ENCODE measurements at places on chromosomes 16 and 17. TPM values are rescaled to one million over a fixed set of nuclear protein-coding genes. Genes with fewer than 3 reads are reported as not detected.

DNA sequence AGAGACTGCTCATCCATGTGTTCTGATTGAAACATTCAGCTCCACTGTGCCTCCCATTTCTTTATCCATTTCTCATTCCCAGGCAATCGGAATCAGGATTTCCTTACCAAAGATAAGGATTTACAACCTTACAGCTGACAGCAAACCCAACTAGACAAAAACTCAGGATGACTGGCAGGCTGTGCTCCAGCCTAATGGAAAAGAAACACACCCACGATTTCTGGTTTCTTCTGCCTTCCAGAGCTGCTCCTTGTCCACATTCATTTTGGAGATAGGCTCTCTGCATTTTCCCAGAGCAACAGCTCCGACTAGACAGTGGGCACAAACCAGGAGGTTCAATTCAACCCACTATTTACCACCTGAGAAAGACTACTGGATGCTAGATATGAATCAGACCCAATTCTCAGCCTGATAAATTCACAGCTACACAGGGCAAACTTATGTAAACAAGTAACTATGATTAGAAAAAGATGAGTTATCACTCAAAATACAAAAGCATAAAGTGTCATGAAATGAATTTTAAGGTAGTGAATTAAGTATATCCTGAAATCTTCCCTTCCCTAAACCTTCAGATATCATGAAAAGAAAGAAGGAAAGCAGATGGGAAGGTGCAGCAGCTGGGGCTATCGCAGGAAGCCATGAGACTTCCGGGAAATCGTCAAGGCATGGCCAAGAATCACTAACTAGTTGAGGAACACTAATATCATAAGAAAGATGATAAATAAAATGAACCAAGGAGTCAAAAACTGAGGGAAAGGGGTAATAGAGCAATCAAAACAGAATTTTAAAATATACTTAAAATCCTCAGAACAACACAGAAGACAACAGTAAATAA, 44.8 kb upstream of the CLEC18B start:
- no peak for DNase-seq

DNA sequence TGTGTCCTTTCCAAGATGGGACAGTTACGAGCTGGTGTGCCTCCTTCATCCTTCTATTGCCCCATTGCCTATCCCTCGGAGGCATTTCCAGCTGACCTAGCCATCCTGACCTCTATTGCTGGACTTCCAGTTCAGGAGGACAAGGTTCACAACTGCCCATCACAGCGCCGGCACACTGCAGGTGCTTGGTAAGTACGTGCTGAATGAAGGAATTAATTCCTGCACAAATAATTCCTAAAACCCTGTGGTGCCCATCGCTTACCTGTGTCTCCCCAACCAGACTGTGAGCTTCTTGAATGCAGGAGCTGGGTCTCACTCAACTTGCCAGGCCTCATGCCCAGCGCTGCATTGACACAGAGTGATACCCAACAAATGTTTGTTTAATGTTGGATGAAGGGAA, 13.0 kb downstream of the ALOX15B start:
- DNase-seq = no peak

DNA sequence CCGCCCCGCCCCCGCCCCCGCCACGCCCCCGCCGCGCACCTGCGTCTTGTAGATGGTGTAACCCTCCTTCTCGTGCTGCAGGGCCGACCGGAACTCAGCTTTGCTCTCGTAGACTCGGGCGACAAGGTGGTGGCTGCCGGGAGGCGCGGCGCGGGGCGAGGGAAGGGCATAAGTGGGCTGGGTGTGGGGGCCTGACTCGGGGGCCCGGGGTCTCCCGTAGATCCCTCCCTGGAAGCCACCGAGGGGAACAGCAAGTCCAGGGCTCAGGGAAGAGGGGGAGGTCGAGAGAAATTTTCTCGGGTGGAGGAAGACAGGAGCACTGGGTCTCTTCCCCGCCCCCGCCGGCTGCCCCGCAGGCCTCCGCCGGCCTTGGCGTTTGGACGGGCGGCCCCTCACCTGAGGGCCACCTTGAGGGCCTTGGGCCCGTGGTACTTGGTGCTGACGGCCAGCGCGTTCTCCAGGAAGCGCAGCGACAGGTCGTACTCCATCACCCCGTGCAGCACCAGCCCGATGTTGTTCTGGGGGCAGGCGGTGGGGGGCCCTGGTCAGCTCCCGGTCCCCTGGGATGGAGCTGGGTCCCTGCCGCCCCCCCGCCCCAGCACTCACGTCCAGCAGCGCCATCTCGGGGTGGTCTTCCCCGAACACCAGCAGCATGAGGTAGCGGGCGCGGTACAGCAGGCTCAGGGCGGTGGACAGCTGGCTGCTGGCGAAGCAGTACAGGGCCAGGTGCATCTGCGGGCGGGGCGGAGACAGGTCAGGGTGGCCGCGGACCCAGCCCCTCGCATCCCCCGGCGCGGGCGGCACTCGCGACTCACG, 19.4 kb downstream of the CLUH start:
- DNase-seq = no peak

DNA sequence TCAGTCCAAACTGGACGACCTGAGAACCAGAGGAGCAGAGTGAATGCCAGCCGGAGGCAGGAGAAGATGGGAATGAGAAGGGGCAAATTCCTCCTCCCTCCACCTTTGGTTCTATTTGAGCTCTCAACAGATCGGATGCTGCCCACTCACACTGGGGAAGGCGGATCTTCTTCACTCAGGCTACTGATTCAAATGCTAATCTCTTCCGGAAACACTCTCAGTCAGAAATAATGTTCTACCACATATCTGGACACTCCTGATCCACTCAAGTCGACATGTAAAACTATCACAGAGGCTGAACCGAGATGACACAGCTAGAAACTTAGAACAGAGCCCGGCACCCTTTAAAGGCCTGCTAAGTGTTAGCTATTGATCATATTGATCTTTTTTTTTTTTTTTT, 57.4 kb upstream of the GRIN2A start:
- no peak for DNase-seq

The RAI1 gene
- 13.1 TPM for total RNA-seq
